ENCODE measurements at places on chromosomes 16 and 17.

DNA sequence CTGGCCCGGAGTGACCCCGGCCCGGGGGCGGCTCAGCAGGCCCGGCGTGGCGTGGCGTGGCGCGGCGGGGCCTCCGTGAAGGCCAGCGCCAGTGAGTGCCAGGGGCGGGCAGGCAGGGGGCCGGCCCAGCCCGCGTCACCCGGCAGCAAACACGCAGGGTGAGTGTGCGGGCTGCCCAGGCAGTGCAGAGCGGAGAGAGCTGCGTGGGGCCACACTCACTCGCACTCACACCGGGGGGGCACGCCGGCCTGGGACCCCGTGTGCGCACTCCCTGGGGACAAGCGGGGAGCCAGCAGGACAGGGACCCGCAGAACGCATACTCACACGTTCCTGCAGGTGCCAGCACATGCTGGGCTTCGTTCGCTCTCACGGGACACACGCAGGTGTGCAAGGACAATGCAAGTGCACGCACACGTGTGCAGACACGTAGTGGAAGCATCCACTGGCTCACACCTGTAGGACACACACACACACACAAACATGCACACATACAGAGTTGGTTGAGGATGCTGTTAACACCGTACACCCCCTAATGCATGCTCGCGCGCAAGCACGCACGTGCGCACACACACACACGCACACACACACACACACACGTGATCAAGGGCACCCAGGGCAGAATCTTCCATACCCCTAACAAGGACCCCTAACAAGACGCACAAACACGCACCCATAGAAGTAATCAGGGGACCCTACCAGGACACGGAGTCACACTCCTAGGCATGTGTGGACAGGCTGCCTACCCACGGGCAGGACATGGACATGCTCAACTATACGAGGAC is 7.7 kb downstream of the USP6 start:
- peak; percentile 32 for DNase-seq

GRCh38 chr16:88602091-88602490 is 31.9 kb downstream of the ZC3H18 start:
- DNase-seq, result peak; percentile 97

DNA sequence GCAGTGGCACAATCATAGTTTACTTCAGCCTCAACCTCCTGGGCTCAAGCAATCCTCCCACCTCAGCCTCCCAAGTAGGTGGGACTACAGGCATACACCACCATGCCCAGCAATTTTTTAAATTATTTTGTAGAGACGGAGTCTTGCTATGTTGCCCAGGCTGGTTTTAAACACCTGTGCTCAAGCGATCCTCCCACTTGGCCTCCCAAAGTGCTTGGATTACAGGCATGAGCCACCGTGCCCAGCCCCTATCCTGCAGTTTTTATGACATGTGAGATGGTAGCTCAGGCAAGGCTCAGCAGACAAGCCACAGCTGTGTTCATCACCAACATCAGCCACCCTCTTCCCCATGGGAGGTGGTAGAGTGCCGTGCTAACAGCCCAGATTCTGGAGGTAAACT is 46.2 kb upstream of the TNRC6A start:
- no peak for DNase-seq

DNA sequence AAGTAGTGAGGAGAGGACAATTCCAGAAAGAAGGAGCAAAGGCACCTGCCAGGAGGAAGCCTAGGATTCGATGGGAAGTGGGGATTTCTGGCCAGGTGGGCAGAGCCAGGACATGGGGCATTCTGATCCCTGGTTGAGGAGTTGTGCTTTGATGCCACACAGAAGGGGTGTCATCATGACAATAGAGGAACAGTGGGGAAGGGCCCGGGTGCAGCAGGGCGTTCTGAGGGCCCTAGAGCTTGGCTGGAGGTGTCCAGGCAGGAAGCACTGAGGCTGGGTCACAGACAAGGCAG is 4.3 kb downstream of the EVPLL start:
- no peak for DNase-seq

All from right lobe of liver (tissue), 6 donors.